ENCODE measurements at places on chromosomes 5 and 9.

- DNase-seq = no peak
Measured at GRCh38 chr5:116486588-116486987, 88.0 kb downstream of the SEMA6A start.

- no peak for DNase-seq
Measured at GRCh38 chr9:16331527-16331926, 538.9 kb downstream of the BNC2 start.

DNA sequence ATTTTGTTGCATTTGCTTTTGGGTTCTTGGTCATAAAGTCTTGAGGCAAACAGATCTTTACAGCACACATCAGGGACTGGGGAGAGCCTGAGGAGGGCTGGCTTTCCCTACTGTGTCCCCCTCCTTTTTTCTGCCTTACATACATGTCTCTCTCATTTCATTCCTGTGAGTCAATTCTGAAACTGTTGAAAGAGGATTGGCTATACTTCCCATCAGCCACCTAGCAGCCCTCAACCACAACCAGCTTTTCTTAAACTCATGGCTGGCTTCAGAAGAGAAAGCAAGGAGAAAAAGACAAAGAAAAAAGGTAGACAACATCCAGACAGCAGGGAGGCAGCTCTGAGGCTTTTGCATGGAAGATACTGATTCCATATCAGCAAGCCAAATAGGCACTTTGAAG is 374.8 kb upstream of the KIF2A start:
- no peak for DNase-seq

GRCh38 chr9:89508951-89509615 is 11.2 kb upstream of the SEMA4D start:
- DNase-seq = no peak

- no peak for DNase-seq
Measured at GRCh38 chr9:92664394-92665152, 5.4 kb downstream of the IPPK start.

GRCh38 chr5:172325452-172325851 is 41.9 kb upstream of the UBTD2 start:
- DNase-seq = no peak

DNA sequence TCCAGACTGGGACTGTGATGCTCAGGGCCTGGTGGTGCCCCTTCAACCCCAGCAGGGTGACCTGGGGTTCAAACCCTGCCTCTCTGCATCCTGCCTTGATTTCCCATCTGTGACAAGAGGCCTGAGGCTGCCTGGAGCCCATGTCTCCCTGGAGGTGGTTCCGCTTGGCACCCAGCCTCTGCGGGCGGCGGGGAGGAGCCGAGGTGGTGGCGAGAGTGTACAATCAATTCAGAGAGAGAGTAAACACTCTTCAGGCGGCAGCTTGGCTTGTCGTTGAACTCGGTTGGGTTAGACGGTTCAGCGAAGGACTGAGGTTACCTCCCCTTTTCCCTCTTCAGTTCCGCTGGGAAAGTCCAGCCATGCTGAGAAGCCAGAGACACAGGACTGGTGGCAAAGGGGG is 39.3 kb downstream of the NTNG2 start:
- DNase-seq = no peak

GRCh38 chr5:60551829-60552228 is 148.1 kb downstream of the DEPDC1B start:
- no peak for DNase-seq

- no peak for DNase-seq
Measured at GRCh38 chr9:6355728-6356127, 27.6 kb downstream of the TPD52L3 start.

- no peak for DNase-seq
Measured at GRCh38 chr5:135467051-135467625, 15.0 kb upstream of the TIFAB start.

GRCh38 chr5:38104497-38105230 is 153.7 kb upstream of the EGFLAM start:
- no peak for DNase-seq

DNA sequence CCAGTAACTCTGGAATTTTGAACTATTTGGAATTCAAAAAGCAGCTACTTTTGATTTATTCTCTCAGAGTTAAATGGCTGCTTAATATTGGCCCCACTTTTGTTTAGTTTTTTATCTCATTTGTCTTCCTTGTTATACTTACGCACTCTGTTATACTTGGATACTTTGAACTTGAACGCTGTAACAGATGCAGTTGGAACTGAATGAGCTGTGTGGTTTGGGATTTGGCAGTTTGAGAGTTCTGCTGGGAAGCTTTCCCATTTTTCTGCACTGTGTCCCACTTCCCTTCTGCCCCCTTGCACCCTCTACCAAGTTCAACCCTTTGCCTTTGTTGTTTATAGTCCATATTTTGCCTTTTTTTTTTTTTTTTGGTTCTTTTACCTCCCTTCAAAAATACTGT is 3.8 kb downstream of the RHOBTB3 start:
- no peak for DNase-seq

- DNase-seq = no peak
Measured at GRCh38 chr5:66138637-66139317, 5.3 kb upstream of the SREK1 start.

DNA sequence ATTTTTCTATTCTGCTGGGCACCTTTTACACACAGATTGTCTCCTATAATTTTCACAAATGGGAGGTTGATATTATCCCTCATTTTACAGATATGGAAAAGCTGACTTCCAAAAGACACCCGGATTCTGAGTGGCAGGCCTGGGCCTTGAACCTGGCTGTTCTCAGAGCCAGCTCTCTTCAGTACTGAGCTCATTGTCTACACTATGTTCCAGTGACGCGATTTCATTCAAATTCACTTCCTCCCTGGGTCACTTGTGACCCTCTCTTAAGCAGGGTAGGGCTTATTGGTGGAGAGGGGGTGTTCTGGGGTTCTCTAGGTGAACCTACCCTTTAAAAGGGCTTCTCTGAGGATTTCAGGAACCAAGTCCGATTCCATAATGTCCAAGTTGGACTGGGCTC is 70.2 kb downstream of the ANKRD33B start:
- no peak for DNase-seq

DNA sequence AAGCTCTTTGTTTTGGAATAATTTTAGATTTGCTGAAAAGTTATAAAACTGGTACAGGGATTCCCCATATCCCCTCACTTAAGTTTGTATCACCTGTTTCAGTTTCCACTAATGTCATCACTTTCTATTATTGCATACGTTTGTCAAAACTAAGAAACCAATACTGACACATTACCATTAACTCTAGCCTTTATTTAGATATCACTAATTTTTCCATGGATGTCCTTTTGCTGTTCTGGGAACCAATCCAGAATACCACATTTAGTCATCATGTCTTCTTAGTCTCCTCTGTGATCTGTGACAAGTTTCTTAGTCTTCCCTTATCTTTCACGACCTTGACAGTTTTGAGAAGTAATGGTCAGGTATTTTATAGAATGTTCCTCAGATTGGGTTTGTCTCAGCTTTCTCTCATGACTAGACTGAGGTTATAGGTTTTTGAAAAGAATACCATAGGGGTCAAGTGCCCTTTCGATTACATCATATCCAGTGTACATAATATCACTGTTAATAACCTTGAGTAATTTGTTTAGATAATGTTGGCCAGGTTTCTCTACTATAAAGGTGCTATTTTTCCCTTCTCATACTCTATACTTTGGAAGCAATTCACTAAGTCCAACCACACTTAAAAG is 51.9 kb upstream of the NMUR2 start:
- DNase-seq = no peak

DNA sequence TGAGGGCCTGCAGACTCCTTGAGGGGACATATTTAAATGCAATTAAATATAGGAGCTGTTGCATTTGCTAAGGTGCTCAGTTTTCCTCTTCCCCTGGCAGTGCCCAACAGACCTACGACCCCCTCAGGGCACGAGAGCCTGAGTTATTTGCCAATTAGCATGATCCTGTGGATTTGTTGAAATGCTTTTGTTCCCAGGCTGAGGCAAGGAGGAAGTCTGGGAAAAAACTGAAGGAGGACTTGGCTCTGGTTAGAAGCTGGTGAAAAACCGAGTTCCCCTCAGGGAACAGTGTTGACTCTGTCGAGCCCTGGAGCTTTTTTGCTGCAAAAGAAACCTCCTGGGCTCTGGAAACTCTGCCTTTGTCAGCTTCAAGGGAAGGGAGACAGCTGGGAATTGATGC is 103.6 kb upstream of the SHB start:
- DNase-seq = no peak
